ENCODE measurements at places on chromosomes 5 and 9. TPM values are rescaled to one million over a fixed set of nuclear protein-coding genes. Genes with fewer than 3 reads are reported as not detected.
A peak's percentile ranks its signal among the peaks of the same experiment; 100 is the strongest.

LCN9 gene
- 4.8 TPM for total RNA-seq

HAND1 gene
- not detected for total RNA-seq

SYK gene
- total RNA-seq = 0.41 TPM

DNA sequence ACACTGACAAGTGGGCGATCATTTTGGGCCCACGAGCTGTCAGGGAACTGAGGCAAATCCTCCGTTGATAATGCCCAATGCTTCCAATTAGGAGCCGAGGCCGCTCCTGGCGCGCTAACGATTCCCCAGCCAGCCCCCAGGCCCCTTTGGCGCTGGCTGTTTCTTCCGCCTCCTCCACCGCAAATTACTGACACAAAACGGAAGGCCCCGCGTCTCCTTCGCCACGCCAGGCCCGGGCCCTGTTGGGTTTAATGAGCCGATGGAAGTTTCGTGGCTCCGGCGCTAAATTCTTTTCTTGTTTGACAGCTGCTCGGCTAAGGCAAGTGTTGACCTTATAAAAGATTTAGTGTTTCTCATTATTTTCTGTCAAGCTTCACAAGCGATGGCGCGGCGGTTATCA, 25.7 kb upstream of the BARHL1 start:
- no peak for DNase-seq

- no peak for DNase-seq
Measured at GRCh38 chr9:83431101-83432060, 106.8 kb downstream of the FRMD3 start.

GRCh38 chr5:95241-95980, 3.4 kb downstream of the PLEKHG4B start:
- no peak for DNase-seq

PCDHB16 gene
- total RNA-seq = 3.2 TPM

DNA sequence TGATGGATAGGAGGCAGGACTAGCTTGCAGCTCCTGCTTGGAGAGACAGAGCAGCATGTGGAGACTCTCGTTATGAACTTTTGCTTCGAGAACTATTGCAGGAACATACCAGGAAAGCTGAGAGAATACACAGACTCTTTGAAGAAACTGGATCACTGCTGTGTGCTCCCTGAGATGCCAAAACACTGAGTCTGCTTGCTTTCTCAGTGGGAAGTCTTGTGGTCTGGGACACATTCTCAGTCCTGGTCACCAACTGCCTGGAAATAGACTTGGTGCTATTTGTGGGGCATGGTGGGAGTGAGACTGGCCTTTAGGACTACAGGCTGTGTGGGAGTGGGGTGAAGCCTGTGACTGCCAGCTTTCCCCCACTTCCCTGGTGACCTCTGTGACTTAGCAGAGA, 252.6 kb downstream of the MED10 start:
- DNase-seq = no peak

DNA sequence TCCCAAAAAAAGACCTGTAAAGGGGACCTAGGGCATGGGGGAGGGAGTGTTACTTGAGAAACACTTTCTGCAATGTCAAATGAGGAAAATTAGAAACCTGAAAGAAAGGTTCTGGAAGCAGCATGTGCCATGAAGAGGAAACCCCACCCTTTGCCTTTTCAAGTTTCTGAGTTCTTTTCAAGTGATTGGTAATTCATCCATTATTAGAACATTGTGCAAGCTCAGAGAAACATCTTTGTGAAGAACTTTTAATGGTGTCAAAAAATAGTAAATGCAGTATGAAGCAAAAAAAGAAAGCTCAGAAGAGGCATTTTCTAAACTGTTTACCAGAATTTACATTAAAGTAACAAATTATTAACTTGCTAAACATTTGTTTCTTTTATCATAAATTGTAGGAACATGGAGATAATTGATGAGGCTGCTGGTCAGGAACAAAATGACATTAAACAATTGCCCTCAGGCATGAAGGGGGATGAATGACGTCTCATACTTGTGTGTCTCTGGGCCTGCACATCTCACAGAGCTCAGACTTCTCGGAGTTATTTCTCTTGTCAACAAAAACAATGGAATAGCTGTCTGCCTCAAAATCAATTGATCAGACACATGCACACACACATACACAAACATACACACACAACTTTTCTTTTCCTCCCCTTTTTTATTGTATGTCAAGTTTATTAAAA, 1946.0 kb upstream of the CDH6 start:
- no peak for DNase-seq

FBXO10 gene
- 12.7 TPM for total RNA-seq

DNA sequence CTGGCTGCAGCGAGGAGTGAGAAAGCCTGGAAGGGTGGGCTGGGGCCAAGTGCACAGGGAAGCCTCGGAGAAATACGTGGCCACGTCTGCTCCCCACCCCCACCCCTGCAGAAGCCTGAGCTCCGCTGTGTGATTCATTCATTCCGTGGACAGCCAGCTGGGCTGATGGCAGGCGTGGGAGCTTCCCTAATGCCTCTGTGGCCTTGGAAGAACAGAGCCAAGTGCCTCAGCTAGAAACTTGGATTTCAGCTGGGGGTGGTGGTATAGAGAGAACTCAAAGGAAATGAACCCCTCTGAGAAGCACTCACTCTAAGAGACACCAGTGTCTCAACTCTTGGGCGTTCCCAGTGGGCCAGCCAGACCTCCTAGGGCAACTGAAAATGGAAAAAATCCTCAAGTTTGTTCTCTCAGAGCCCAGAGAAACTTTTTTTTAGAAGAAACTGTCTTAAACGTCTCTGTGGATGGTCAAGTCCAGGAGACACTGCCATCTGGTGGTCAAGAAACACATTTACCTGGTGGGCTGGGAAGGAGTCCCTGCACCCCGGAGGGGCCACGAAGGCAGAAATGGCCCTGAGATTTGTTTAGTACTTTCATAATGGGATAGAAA, 18.0 kb downstream of the ATOX1 start:
- peak; percentile 95 for DNase-seq

- DNase-seq = no peak
Measured at GRCh38 chr5:132828846-132829494, 1.5 kb downstream of the SHROOM1 start.
